Activated CD4-positive, CD25-positive, alpha-beta regulatory T cell treated with anti-CD3 and anti-CD28 coated beads, Interleukin-2, amount 50 U/mL, for 16 hours (primary cell): ENCODE measurements at places on chromosomes 12 and 14.

DNA sequence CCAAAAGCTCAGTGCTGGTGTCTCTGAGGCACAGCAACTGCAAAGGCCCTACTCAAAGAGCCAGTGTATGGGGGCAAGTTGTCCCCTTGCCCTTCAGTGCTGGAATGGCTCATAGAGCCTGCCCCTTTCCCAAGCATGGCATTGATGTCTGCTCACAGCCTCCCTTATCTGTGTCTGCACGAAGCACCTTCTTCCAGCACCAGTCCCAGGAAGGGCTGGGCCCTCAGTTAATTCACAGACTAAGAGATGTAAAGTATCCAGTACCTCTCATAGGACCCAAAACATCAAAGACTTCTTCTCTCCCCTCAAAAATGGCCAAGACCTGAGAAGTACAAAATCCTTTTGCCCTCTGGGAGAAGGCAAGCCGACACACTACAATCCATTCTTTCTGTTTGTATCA, 1.6 kb upstream of the CMAS start:
- no peak for DNase-seq

DNA sequence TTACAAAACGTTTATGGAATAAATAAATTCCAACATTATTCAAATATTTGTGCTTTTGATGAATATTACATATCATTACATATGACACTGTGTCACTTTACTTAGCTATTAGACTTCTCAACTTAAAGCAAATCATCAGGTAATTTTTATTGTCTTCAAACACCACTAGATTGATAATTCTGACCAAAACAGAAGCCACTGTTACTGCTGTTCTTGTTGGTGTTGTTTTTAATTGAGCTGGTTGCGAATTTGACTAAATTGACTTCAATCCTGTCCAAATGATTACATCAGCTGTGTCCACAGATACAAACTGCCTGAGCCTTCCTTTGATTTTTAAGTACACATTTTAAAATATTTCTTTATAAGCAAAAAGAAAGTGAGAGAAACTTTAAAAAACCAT, 29.2 kb downstream of the PRKD1 start:
- no peak for DNase-seq

DNA sequence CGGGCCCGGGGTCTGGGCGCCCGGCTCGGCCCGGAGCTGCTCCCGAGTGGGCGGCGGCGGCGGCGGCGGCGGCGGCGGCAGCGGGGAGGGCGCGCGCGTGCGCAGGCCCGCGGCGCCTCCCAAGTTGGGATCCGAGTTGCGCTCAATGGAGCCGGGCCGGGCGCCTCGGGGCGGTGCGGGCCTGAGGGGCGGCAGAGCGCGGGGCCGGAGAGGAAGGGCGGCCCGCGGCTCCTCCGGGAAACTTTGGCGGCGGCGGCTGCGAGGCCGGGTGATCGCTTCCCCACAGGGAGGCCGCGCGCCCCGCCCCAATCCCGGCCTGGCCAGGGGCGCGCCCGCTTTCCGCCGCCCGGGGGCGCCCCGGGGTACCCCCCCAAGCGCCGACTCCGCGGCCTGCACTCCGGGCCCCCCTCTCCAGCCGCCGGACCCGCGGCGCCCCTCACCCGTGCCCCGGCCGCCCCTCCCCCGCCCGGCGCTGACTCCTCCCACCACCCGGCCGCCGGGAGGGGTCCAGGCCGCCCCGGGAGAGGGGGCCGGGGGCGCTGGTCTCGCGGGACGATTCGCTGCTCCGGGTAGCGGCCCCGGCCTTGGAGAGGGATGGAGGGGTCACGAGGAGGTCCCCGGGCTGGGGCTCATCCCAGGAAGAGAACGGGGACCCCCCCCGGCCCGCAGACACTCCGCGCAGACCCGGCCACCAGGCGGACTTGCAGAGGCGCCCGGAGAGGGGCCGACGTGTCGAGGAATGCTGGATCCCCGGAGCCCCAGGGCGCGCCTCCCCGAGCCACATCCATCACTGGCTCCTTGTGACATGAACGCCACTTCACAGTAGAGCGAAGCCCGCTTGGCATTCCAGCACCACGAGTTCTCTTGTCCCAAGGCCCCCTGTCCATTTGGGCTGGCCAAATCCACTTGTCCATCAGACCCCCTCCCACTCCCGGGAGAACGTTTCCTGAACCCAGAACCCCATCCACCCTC, at the start of gene RILPL1:
RILPL1 (minus strand) TSS at position 48 of the 972 bp plus-strand sequence. CDS start 237 bp downstream, outside the sequence.
- DNase-seq: no peak

- DNase-seq: no peak
Observed at GRCh38 chr14:59330455-59330854, 134.7 kb downstream of the GPR135 start.

GRCh38 chr12:110199339-110200123, 75.4 kb downstream of the IFT81 start:
- no peak for DNase-seq
